ENCODE measurements at places on chromosomes 4 and X. TPM values are rescaled to one million over a fixed set of nuclear protein-coding genes. Genes with fewer than 3 reads are reported as not detected.

AFF2 gene
- 0.06 TPM for total RNA-seq

NAT8L gene
- 1.5 TPM for total RNA-seq

SRPX gene
- total RNA-seq, result 8.3 TPM

ODAPH gene
- total RNA-seq, result not detected

ERAS gene
- total RNA-seq, result not detected

DRD5 gene
- not detected for total RNA-seq

MTMR8 gene
- not detected for total RNA-seq

MAGEA1 gene
- total RNA-seq, result not detected

KLHL13 gene
- total RNA-seq, result 47.0 TPM

CXCL5 gene
- not detected for total RNA-seq

All from SJCRH30 (cell line).